ENCODE measurements at places on chromosomes 7 and 10.

DNA sequence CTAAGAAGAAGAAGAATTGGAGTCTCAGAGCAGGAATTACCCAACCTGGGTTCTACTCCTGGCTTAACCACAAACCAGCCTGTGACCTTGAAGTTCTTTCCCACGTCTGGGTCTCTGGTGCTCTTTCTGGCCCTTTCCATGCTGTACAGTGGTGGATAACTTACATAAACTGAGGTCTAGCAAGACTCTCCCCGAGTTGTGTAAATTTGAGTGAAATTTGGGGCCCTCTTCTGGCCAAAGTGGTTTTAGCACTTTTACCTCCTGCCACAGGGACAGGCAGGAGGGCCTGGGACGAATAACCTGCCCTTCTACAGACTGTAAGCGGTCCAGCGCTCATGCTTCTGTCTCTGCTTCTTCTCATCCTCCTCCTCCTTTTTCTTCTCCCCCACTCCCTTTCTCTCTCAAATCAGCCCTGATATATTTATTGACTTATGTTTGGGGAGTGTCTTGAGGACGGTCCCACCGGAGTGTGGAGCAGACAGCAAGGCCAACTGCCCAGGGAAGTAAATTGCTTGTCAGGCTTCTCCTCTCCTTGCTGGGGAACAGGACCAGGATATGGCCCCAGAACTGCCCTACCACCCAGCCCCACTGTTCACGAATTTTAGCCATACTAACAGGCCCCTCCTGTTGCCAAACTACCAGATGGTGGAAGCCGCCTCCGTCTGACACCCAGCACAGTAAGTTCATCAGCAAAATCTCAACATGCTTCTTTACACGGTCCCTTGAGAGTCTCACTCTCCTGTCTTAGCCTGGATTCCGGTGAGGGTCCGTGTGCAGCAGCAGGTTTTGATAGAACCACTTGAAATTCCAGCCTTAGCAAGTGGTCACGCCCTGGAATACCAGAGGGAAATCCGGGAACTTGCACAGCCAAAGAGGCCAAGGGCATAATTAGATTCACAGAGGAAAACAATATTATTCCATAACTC, 4.0 kb upstream of the SH3PXD2A start:
- DNase-seq = peak; percentile 23

DNA sequence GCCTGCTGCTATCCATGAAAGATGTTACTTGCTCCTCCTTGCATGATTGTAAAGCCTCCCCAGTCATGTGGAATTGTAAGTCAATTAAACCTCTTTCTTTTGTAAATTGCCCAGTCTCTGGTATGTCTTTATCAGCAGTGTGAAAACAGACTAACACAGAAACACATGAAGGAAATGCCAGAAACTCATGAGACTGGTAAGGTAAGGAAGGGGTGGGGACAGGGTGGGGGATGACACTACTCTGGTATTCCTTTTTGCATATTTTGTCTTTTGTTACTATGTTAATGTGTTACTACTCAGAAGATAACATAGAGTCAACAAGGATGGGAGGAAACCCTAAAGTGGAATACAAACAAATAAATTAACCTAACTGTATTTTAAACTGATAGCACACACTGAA, 69.8 kb upstream of the DRGX start:
- no peak for DNase-seq

- DNase-seq = peak; percentile 50
Observed at GRCh38 chr7:3043544-3044371, at the start of gene CARD11. CARD11 (minus strand) TSS chr7:3043867; CDS start chr7:2958506, 85,361 bp downstream.

DNA sequence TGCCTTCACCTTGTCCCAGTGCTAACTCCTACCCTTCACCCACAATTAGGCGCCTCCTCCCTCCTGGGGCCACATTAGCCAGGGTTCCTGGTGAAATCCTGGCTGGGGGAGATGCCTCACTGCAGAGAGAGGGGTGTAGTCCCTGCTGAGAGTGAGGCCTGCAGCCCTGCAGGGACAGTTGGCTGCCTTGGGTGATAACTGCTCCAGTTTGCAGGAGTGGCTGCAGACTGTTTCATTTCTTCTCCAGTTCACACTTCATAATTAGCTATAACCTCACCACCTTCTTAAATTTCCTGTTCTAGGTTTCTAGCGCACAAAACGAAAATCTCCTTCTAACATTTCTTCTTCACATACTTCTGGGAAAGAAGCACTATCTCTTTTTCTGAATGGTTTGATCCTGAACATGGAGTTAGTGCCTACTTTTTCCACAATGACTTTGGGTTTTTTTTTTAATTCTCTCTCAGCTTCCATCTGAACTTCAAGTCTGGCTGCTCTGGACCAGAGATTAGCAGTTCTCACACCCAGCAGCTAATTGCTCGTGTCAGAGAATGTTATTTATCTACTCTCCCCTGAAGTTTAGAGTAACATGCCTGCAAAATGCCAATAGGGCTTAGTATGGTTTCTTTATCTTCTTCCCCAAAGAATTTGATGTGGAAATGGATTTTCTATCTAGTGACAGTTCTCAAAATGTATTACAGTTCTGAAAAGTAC, 15.5 kb upstream of the JAZF1 start:
- no peak for DNase-seq

- DNase-seq = no peak
Observed at GRCh38 chr7:116354546-116355423, 144.4 kb downstream of the TES start.

GRCh38 chr10:65816536-65816935, 1109.3 kb upstream of the LRRTM3 start:
- no peak for DNase-seq

GRCh38 chr10:34762603-34763299, 52.3 kb downstream of the PARD3 start:
- no peak for DNase-seq

- no peak for DNase-seq
Observed at GRCh38 chr10:24849051-24849450, 103.4 kb downstream of the PRTFDC1 start.

Measured in T-helper 17 cell (primary cell).